Type B pancreatic cell (in vitro differentiated cells): ENCODE measurements at places on chromosomes 5 and 9. TPM values are rescaled to one million over a fixed set of nuclear protein-coding genes. Genes with fewer than 3 reads are reported as not detected.

- peaks cover 51% of the 10 kb centered on the region for H3K4me1 ChIP-seq
- H3K36me3 ChIP-seq, result no peaks in the 10 kb centered on the region
- H3K27ac ChIP-seq, result no peak overlapping the region
- DNase-seq, result no peak
- H3K4me3 ChIP-seq, result no peak overlapping the region
- peaks cover 22% of the 10 kb centered on the region for H3K27me3 ChIP-seq
These were observed 80.0 kb upstream of the SAP30L start for GRCh38 chr5:154365823-154366222.

DNA sequence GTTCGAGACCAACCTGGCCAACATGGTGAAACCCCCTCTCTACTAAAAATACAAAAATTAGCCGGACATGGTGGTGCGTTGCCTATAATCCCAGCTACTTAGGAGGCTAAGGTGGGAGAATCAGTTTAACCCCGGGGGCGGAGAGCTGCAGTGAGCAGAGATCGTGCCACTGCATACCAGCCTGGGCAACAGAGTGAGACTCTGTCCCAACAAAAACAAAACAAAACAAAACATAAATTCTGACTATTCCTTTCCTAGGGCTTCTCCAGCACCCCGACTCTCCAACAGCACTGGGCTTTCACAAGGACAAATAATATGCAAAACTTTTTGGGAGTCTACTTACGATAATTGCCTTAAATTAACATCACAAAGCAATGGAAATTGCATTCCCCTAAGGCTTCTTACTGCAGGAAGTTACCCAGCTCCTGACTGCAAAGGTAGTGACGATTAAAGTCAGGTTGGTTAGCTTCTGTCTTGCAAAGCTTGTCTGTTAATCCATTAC, 15.9 kb upstream of the CDKN2AIPNL start:
- H3K27me3 ChIP-seq, result peaks cover 16% of the 10 kb centered on the region
- H3K4me3 ChIP-seq, result no peak overlapping the region
- DNase-seq, result no peak
- no peaks in the 10 kb centered on the region for H3K4me1 ChIP-seq

DNA sequence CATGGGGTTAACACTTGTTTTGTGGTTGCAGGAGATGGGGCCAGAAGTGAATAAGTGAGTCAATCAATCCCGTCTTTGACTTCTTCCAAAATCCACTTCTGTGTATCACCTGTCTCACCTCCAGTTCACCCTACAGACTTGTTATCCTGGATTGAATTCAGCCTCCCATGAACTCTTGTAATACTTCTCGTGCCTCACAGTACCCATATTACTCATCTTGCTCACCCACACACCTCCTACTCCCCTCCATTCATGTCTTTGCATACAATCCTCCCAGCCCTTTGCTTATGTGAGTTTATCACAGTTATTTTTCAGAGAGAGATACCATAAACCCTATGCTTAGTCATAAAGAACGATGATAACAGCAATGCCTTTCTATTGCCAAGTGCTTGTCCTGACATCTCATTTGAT, 52.9 kb upstream of the PAPPA start:
- no peak for DNase-seq
- peaks cover 18% of the 10 kb centered on the region for H3K4me1 ChIP-seq
- H3K36me3 ChIP-seq, result no peaks in the 10 kb centered on the region

GRCh38 chr9:12920437-12920836, 145.6 kb downstream of the LURAP1L start:
- H3K4me1 ChIP-seq, result peaks cover 11% of the 10 kb centered on the region
- H3K27me3 ChIP-seq, result no peaks in the 10 kb centered on the region
- no peaks in the 10 kb centered on the region for H3K36me3 ChIP-seq

DNA sequence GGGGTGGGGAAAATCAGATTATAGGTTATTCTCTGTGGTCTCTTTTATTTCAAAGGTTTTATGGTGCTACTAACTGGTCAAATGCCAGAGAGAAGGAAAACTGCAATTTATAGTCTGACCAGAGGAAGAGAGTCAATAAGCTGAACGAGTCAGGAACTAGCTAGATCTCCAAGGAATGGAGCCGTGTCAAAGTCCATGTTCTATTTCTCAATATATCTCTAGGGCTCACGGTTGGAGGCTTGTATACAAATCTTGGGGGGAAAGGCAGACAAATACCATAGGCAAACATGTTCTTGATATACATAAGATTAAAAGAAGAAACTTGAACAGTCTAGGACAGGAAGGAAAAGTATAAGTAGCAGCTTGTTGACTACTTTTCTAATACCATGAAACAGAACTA, 627.1 kb downstream of the PDE4D start:
- no peaks in the 10 kb centered on the region for H3K36me3 ChIP-seq
- DNase-seq, result no peak
- H3K4me3 ChIP-seq, result no peak overlapping the region

- no peak overlapping the region for H3K27ac ChIP-seq
- peaks cover 19% of the 10 kb centered on the region for H3K4me1 ChIP-seq
- DNase-seq, result no peak
- H3K4me3 ChIP-seq, result no peak overlapping the region
- peaks cover 64% of the 10 kb centered on the region for H3K27me3 ChIP-seq
These were observed 59.5 kb upstream of the PCA3 start for GRCh38 chr9:76704593-76705204.

GRCh38 chr5:170303549-170303948, 6.0 kb upstream of the LCP2 start:
- DNase-seq, result no peak
- H3K27ac ChIP-seq, result no peak overlapping the region
- no peak overlapping the region for H3K4me3 ChIP-seq

The TMEM171 gene
- total RNA-seq, result 0.38 and 1.3 TPM in 2 replicates
